ENCODE measurements at places on chromosomes 2 and 18.

- no peak for DNase-seq
These were observed 4.9 kb downstream of the DNAH7 start for GRCh38 chr2:196063773-196064172.

DNA sequence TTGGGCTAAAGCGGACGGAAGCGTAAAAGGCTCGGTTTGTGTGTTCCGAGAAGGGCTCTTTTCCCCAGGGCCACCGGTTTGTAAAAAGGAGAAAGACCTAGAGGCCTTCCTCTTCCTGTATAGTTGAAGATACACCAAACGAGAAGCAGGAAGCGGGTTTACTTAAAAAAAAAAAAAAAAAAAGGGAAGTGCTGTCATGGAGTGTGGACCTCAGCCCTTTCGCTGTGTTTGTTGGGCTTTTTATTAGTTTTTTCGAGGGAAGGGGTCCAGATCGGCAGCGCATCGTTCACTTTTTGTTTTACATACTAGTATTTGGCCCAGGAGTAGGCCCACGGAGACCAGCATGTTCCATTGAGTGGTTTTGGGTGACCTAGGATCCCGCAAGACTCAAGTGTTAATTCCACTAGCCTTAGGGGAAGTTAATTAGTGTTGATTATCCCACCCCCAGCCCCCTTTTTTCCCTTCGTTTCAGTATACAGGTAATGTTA lies 676 bp downstream of the ACTR2 start:
- DNase-seq: peak; percentile 41

GRCh38 chr2:220509966-220510365 lies 882.5 kb downstream of the SLC4A3 start:
- no peak for DNase-seq

- DNase-seq: no peak
These were observed 62.7 kb downstream of the PSMG2 start for GRCh38 chr18:12765586-12765985.

DNA sequence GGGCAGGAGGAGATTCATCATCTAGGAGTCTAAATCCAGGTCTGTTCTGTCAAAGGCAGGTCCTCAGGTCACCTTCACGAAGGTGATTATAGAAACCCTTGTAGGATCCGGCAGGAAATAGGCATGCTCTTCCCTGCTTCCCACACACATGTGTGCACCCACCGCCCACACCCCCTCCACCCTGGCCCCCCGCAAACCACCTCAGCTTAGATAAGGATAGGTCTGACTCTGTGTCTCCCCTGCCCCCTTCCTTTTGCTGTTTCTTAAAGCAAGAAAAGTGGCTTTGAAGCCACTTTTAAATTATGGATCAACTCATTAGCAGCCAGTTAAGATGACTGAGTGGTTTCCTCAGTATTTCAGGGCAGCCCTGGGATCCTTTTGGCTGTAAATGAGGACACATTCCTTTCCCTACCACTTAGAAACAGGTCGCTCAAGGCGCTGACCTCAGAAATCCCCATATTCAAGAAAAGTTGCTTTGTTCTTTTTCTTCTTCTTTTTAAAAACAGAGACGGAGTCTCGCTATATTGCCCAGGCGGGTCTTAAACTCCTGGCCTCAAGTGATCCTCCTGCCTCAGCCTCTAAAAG lies 14.5 kb upstream of the CIB4 start:
- no peak for DNase-seq

DNA sequence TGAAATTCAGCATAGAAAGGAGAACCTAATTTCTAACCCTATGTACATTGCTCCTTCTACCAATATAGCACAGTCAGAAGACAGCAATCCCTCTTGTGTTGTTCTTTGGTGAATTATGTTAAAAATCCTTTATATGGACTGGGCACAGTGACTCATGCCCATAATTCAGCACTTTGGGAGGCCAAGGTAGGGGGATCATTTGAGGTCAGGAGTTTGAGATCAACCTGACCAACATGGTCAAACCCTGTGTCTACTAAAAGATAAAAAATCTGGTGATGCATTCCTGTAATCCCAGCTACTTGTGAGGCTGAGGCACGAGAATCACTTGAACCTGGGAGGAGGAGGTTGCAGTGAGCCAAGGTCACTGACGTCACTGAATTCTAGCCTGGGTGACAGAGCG lies 195.6 kb downstream of the TMX3 start:
- no peak for DNase-seq

DNA sequence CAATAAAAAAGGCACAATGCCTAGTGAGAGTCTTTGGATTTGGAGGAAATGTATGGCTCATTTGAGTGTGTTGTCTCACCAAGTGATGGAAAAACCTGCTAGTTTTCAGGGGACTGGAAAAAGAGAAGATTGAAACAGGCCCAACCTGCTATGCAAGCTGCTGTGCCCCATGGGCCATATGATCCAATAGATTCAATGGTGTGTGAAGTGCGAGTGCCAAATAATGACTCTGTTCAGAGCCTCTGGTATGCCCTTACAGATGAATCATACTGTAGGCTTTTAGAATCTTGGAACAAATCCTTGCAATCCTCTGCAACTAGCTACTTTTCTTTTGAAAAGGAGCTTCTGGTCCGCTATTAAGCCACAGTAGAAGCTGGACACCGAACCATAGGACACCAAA lies 529.8 kb upstream of the CNTNAP5 start:
- no peak for DNase-seq

- DNase-seq: no peak
These were observed 43.8 kb upstream of the GORASP2 start for GRCh38 chr2:170885130-170885791.

GRCh38 chr2:120734930-120735651 lies 577 bp upstream of the GLI2 start:
- no peak for DNase-seq

GRCh38 chr18:12726774-12727550 lies 24.1 kb downstream of the PSMG2 start:
- DNase-seq: peak; percentile 62

All from activated gamma-delta T cell treated with Interleukin-2 at 50 U/mL for 16 hours (primary cell).